ENCODE measurements at places on chromosomes 5 and 9.
A peak's percentile ranks its signal among the peaks of the same experiment; 100 is the strongest.

DNA sequence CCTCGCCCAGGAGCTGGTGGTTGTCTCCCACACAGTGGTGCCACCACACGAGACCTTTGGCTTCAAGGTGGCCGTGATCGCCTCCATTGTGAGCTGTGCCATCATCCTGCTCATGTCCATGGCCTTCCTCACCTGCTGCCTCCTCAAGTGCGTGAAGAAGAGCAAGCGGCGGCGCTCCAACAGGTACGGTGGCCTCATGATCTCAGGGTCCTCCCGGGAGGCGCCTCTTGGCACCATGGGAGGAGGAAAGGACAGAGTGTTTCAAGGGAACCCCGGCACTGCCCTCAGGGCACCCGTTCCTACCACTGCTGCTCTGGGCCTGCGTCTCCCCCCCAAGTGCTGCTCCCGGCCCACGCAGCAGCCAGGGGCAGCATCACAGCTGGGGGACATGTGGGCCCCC lies 18.2 kb upstream of the CARD19 start:
- DNase-seq = no peak

GRCh38 chr9:133184971-133185370 lies 21.3 kb upstream of the GBGT1 start:
- peak; percentile 58 for DNase-seq

GRCh38 chr9:36855448-36856315 lies 178.4 kb downstream of the PAX5 start:
- DNase-seq = no peak

DNA sequence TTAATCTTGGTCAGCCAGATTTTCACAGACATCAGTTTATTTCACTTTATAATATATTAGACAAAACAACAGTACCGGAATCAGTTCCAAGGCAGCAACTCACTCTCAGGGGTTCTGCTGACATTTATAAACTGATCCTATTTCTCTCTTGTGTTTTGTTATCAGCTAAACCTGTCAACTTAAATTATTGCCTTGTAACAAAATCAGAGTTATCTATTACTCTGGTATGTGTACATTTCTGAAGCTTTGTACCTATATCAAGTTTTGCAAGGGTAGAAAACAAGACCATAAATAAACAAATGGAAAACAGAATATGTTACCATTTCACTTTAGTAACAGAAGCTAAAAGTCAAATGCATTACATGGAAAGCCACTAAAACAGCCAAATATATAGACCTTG lies 122.1 kb downstream of the SIL1 start:
- no peak for DNase-seq

DNA sequence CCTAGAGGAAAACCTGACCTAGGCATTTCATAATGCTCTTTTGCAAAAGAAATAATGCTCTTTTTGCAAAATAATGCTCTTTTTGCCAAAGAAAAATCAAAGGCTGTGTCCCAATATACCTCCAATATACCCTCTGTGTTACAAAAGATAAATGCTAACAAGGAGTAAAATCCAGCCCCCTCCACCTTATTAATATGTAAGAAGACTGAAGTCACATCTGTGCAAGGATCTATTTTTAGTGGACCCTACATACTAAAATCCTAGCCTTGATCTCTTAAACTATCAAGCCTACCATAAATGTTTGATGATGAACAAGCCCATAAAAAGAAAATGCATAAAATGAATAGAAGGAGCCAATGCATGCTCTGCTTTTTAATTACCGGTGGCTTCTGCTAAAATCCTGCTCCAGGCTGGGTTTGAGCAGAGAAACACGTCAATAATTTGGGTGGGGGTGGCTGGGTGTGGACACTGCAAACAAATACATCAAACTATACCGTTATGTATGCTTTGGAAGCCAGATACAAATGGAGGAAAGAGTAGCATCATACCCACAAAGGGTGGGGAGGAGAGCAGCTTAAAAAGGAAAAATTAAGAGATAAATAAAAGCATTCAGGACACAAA lies 131.6 kb downstream of the SEMA6A start:
- no peak for DNase-seq

DNA sequence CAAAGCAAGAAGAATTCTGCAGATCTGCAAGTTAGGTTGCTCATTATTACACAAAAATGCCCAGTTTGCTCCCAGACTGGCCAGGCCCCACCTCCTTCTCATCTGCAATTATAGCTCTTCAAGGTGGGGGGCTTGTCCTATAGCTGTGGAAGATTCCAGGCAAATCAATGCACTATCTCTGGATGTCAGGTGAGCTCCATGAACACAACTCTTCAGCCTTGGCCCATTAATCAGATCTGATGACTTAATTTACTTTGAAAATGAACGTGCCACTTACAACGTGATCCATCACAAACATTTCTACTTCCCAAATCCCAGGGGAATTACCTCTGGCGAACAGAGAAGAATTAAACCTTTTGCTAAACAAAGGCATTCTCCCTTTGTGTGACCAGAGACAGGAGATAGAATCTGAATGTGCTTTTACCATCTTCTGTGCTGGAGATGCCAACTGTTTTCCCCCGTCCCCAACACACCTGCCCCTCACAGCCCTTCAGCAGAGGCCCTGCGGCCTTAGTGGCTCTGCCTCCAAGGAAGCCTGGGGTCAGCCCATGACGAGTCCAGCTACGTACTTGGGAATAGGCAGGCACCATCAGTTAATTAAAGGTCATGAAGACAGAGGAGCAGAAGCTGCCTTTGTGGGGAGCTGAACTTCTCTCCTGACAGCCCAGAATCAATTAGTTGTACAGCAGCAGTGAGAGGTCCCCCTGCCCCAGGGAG lies 60.5 kb downstream of the SNX18 start:
- no peak for DNase-seq

DNA sequence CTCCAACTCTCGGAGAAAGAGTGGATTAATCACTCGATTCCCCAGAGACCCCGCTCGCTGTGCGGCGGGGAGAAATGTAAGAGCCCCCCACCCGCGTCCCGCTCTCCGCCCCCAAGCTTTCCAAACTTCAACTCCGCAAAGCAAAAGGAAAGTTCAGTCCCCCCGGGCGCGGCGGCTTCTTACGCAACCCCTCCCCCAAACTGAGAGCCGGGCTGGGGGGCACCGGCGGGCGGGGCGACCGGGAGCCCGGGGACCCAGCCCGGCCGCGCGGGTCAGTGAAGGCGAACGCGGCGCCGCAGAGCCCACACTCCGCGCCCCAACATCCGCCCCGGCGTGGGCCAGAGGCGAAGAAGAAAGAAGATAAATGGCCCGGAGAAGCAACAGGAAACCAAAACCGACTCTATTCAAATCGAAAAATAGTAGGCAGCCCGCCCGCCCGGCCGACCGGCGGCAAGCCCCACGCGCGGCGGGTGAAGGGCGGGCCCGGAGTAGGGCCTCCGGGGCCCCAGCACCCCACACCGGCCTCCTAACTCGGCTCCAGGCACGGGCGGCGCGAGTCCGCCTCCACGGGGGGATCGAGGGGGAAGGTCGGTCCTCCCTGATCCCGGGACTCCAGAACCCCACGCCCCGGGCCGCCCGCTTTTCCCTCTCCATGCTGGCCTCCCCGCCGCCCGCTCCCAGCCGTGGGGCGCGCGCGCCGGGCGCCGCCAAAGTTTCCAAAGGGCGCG lies 720 bp downstream of the NOTCH1 start:
- DNase-seq = peak; percentile 77

DNA sequence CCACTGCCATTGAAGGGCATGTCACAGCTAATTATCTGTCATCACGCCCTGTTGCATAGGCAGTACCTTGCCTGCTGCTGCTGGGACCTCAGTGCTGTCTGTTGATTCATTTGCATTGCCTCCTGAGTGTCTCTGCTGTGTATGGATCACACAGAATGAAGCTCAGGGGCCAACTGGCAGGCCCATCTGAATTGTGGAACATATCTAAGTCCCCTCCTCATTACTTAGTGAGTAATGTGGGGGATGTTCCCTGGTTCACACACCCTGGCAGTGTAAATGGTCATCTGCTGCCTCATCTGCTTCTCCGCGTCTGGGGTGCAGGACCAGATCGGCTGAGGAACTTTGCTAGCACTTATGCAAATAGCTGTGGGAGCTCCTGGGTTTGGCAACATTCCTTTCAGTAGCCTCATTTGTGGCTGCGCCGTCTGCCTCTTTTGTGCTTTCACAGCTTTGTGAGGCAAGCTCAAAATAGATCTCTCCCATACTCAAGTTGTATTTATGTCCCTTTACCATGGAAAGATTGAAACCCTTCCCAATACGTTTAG lies 25.4 kb downstream of the TYRP1 start:
- no peak for DNase-seq

DNA sequence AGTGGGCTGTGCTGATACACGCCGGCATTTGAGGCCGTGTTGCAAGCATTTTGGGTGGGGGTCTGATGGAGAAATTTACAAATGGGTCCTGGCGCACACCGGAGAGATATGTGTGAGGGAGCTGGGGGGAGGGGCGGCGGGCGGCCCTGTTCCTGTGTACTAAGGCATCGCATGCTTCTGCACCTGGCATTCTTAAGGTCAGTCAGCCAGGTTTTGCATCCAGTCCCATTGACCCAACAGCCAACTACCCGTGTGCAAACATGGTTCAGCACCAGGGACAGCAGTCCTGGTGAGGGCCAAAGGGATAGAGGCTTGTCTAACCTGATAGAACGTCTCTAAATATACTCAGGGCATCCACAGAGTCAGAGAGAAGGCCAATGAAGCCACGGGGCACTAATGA lies 839 bp downstream of the GABRG2 start:
- DNase-seq = peak; percentile 21

DNA sequence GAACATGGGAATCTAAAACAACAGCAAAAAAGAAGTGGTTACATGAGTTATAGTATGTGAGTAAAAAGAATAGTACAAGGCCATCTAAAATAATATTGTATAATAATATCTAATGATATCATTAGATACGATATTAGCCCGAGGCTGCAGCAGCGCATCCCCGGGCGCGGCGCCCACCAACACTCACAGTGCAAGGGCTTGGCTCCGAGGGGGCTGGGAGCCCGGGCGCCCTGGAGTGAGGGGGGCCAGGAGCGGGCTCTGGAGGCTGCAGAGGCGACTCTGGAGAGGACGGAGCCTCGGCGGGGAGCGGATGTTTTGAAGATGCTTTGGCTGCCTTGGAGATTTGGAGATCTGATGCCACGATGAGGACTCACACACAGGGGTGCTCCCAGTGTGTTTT lies 68.1 kb upstream of the TMEM252 start:
- no peak for DNase-seq

- DNase-seq = no peak
These were observed 15.0 kb upstream of the C5orf58 start for GRCh38 chr5:170217831-170218230.

DNA sequence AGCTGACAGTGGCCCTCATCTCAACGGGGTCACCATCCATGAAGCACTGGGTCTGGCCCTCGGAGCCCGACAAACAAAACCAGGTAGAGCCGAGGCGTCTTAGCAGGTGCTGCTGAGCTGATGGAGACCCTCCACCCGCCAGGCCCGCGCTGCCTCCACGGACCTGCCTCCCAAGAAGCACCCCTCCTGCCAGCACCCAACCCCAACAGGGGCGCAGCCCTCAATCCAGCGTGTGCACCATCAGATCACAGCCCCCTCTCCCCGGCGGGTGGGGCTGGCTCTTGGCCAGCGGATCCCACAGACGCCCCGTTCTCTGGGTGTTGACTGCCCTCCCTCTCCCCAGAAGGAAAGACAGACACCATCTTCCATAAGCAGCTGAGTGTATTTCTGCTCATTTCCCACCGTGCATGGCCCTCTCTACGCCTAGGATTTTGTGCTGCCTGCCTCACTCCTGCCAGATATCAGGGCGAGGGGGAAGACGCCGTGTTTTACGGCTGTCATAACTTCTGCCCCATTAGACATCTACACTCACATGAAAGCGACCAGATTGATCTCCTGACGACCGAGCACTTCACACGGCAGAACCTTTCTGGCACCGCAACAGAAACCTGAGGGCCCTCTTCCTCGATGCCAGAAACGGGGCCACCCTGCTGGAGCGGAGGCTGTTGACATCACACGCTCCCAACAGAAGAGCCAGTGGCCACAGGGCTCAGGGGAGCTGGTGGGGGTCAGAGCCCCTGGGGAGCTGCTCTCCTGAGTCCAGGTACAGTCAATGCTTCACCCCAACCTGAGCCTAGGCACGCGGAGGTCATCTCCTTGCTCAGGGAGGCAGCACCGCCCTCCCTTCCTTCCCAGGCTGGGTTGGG lies 12.4 kb downstream of the NACC2 start:
- no peak for DNase-seq

DNA sequence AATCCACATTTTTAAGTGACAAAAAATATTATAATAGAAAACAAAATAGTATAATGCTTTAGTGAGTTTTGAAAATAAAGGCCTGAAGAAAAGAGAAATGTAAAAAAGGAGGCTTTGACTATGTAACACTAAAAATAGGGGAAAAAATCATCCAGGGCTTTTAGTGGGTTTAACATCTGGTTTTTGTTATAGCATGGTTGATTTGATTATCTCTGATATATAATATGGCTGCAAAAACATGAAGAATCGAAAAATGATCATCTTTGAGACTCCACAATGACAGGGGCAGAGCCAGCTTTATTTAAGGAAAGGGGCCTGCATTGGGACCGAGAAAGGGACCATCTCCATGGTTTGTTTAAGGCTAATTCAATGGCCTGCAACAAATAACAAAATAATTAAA lies 393.8 kb downstream of the PLK2 start:
- no peak for DNase-seq

- no peak for DNase-seq
These were observed 1187.8 kb downstream of the CDH9 start for GRCh38 chr5:25850581-25850980.

GRCh38 chr9:89640361-89640760 lies 35.5 kb downstream of the GADD45G start:
- no peak for DNase-seq

DNA sequence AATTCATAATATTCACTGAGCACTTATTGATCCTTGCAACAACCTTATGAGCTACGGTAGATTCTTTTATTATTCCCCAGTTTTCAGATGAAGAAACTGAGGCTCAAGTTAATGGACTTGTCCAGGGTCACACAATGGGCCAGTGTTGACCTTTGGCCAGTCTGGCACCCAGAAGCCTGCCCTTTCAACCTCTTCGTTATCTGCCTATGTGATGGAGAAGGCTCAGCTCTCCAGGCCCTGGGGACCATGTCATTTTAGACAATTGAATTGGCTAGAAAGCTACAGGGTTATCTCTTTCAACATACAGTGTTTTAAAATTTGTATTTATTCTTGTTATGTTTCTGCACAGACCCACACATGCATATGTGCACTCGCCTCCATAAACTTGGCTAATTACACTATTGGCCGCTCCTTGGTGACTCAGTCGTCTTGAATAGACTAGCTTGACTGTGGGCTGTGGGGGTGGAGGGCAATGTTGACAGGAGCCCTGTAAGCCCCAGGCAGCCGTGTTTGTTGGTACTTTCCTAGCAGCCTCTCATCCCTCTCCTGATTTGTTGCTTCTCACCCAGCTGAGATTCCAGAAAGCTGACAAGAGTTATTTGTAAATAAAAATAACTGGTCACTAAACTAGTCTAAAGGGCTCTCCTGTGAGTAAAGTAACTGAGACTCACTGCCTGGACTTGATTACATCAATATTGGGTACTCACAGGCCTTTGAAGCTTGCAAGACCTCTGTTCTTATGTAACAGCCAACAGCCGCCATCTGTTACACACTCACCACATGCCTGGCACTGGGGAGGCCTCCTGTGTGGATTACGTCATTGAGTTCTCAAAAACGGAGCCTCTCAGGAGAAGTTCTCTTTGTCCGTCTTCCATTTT lies 8.5 kb upstream of the ANGPTL2 start:
- peak; percentile 79 for DNase-seq

Measured in muscle of back (tissue), 13 donors.